Activated naive CD4-positive, alpha-beta T cell treated with anti-CD3 and anti-CD28 coated beads, Interleukin-2, amount 10 ng/mL, durations not matched to agents 7 days and 5 days (primary cell): ENCODE measurements at places on chromosomes 11 and 22.
A peak's percentile ranks its signal among the peaks of the same experiment; 100 is the strongest.

DNA sequence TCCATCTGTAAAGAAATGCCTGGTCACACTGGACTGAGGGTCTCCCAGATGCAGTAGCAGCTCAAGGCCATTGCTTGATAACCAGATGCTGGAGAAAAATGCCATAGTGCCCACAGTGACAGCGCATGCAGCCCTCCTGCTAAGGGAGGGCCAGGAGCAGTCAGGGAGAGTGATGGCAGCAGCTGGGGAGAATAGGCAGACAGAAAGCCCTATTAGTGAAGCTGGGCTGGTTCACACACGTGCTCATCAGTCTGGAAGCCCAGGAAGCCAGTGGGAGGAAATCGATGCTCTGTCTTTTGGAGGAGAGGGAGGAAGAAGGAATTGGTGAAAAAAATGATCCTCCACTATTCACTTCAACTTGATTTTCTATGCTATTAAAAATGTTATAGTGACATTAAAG lies 82.9 kb downstream of the OSBP2 start:
- H3K36me3 ChIP-seq, result no peaks in the 10 kb centered on the region
- no peak for DNase-seq
- H3K27ac ChIP-seq, result no peak overlapping the region
- no peak overlapping the region for H3K4me3 ChIP-seq
- no peaks in the 10 kb centered on the region for H3K27me3 ChIP-seq
- H3K4me1 ChIP-seq, result peaks cover 6% of the 10 kb centered on the region

GRCh38 chr11:46247659-46248058 lies 29.8 kb upstream of the CREB3L1 start:
- H3K4me1 ChIP-seq, result peaks cover 11% of the 10 kb centered on the region
- H3K4me3 ChIP-seq, result no peak overlapping the region
- peaks cover 23% of the 10 kb centered on the region for H3K27me3 ChIP-seq
- H3K36me3 ChIP-seq, result no peaks in the 10 kb centered on the region
- DNase-seq, result peak; percentile 64
- no peak overlapping the region for H3K27ac ChIP-seq

- peak overlapping the region; percentile 86 for H3K27ac ChIP-seq
- peaks cover 25% of the 10 kb centered on the region for H3K27me3 ChIP-seq
- DNase-seq, result no peak
- H3K4me3 ChIP-seq, result no peak overlapping the region
- peaks cover 37% of the 10 kb centered on the region for H3K4me1 ChIP-seq
Observed at GRCh38 chr11:2890466-2891294, 5.1 kb upstream of the CDKN1C start.

- H3K27me3 ChIP-seq, result no peaks in the 10 kb centered on the region
- peak overlapping the region; percentile 98 for H3K27ac ChIP-seq
- H3K36me3 ChIP-seq, result peaks cover 40% of the 10 kb centered on the region
- peak overlapping the region; percentile 97 for H3K4me3 ChIP-seq
- peaks cover 48% of the 10 kb centered on the region for H3K4me1 ChIP-seq
Observed at GRCh38 chr11:119056421-119056999, 495 bp downstream of the HYOU1 start.

GRCh38 chr11:46237248-46238077 lies 40.0 kb upstream of the CREB3L1 start:
- peak overlapping the region; percentile 78 for H3K4me3 ChIP-seq
- no peaks in the 10 kb centered on the region for H3K36me3 ChIP-seq
- DNase-seq, result peak; percentile 68
- peaks cover 36% of the 10 kb centered on the region for H3K4me1 ChIP-seq

- H3K4me1 ChIP-seq, result peaks cover 69% of the 10 kb centered on the region
- H3K4me3 ChIP-seq, result peak overlapping the region; percentile 100
- H3K27ac ChIP-seq, result peak overlapping the region; percentile 84
- DNase-seq, result peak; percentile 88
- no peaks in the 10 kb centered on the region for H3K27me3 ChIP-seq
Observed at GRCh38 chr22:30262917-30263741, 3.5 kb downstream of the OSM start.

DNA sequence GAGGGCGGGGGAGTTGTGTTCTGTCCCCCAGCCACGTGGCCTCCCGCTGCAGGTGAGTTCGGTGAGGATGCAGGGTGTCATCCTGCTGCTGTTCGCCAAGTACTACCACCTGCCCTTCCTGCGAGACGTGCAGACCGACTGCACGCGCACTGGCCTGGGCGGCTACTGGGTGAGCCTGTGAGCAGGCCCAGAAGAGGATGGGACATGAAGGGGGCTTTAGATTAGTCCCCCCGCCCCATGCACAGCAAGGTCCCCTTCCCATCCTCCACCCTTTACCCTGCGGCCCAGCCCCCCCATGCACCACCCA lies 4.1 kb downstream of the INPP5J start:
- no peak for DNase-seq
- peaks cover 34% of the 10 kb centered on the region for H3K27me3 ChIP-seq
- H3K4me1 ChIP-seq, result no peaks in the 10 kb centered on the region
- no peaks in the 10 kb centered on the region for H3K36me3 ChIP-seq

- H3K27me3 ChIP-seq, result peaks cover 5% of the 10 kb centered on the region
- no peak for DNase-seq
- no peak overlapping the region for H3K27ac ChIP-seq
- no peaks in the 10 kb centered on the region for H3K4me1 ChIP-seq
Observed at GRCh38 chr11:114880442-114880841, 202.1 kb downstream of the NXPE2 start.

GRCh38 chr22:32545801-32546200 lies 71.2 kb downstream of the FBXO7 start:
- H3K4me1 ChIP-seq, result no peaks in the 10 kb centered on the region
- no peaks in the 10 kb centered on the region for H3K36me3 ChIP-seq
- H3K27ac ChIP-seq, result no peak overlapping the region
- DNase-seq, result no peak
- no peak overlapping the region for H3K4me3 ChIP-seq
